ENCODE measurements at places on chromosomes 1 and 21.

DNA sequence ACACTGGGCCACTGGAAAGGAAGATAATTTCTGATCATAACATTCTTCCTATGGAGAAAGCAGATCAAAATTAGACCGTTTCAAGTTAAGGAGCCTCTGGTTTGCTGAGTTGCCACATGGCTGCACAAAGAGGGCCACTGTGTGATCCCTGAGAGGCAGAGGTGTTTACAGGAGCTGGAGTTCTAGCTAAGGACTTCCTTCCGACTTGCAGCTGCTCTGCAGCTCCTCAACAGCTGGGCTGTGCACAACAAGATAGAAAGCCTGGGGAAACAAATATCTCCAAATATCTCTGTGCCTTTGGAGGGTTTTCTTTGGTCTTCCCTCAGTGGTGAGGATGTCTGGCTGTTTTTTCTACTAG lies 26.8 kb downstream of the GADD45A start:
- no peak for DNase-seq

GRCh38 chr21:42535602-42536171 lies 22.0 kb downstream of the SLC37A1 start:
- no peak for DNase-seq

DNA sequence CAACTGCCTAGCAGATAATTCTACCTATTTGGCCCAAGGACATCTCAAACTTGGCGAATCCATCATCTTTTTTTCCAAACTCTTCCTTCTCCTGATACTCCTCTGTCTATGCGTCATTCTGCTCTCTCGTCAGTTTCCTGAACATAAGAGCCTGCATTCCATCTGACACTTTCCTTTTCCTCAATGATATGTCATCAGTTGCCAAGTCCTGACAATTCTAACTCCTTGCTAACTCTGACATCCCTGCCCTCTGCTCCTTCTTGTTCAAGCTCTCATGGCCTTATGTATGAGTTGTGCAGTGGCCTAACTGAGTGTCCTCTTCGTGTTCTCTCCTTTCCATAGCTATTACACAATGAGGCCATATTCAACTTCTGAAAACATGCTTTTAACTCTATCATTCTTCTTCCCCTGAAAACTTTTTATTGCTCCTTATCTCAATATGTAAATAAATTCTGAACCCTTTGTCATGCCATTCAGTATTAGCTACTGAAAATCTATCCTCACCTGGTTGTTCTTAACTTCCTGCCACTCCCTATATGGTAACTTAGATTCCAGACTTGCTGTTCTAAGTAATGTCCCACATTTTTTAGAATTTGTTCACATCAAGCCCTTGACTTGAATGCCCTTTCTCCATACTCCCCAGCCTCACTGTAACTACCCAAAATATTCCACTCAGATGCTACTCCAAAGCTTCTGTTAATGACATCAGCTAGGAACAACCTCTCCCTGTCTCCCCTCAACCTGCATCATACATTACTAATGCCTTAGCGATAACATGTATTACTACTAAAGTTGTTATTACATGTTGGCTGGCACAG lies 11.5 kb downstream of the PALMD start:
- no peak for DNase-seq

GRCh38 chr1:181483285-181484195 lies at the start of gene CACNA1E:
CACNA1E (plus strand) TSS chr1:181483517; CDS start chr1:181483745, 228 bp downstream.
- no peak for DNase-seq

- no peak for DNase-seq
These were observed 33.4 kb downstream of the OBSCN start for GRCh38 chr1:228241259-228241658.
